Urinary bladder (tissue), 4 donors: ENCODE measurements at places on chromosomes 5 and 9.

DNA sequence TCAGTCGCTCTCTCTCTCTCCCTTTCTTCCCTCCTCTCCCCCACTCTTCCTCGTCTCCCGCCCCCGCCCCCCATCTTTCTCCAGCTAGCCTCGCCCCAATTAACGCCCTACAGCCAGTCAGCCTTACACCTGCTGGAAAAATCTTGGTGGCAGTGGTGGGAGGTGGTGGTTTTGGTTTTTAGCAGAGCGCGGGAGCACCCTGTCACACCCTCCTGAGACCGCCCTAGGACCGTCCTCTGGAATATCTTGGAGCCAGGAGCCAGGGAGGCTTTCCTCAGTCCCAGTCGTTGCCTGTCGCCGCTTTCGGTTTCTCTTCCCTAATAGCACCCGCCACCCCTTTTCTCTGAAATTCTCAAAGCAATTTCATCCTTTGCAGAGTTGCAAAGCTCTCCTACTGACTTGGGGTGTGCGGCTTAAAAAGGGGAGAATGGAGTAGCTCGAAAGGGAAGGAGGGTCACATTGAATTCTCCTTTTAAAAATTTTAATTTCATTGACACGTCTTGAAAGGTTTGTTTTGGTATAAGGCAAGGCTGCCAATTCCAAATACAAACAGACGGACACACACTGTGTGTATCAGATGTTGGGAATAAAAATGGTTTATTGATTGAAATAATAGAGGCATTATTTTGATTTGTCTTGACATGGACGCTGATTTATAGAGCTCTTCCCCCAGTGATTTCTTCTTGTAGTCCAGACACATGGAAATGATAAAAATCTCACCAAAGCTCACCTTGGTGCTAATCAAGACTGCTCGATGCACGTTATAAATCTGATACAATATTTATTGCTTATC, 301.3 kb downstream of the PARP8 start:
- DNase-seq = peak; percentile 55

DNA sequence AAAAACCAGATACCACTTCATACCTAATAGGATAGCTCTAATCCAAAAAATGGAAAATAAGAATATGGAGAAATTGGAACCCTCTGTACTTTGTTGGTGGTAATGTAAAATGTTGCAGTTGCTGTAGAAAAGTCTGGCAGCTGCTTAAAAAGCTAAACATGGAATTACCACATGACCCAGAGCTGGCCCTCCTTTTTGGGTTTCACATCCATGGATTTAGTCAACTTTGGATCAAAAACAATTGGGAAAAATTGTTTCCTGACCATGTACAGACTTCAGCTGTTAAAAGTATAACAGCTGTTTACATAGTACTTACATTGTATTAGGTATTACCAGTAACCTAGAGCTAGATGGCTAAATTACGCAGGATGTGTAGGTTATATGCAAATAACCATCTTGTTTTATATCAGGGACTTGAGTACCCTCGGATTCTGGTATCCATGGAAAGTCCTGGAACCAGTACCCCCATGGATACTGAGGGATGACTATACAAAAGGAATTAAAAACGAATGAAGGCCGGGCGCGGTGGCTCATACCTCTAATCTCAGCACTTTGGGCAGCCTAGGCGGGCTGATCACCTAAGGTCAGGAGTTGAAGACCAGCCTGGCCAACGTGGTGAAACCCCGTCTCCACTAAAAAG, 15.8 kb downstream of the DNAJA1 start:
- no peak for DNase-seq

GRCh38 chr5:125834438-125835115, 588.6 kb upstream of the GRAMD2B start:
- DNase-seq = no peak

DNA sequence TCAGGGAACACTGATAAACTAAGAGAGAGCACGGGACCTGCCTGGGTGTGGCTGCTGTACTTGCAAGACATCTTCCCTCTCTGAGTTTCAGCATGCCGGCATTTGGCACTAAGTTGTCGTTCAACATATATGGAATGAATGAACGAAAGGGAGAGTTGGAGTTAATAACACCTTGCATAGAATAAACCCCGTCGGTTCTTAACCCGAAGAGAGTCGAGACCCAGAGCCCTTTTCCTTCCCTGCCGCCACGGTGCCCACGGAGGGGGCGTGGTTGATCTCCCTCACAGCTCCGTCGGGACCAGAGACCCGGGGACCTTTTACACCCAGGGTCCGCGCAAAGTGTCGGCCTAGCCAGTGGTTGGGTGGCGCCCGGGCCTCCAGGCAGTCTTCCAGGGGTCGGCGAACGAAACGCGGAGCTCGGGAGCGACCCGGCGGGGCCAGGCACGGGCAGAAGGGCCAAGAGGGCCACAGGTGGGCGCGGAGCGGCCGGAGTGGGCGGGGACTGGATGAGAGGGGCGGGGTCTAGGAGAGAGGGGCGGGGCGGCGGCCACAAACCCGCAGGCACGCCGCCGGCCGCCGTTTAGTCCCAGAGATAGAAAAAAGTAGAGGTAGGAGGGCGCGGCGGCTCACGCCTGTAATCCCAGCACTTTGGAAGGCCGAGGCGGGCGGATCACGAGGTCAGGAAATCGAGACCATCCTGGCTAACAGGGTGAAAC, 735 bp upstream of the RPL26L1 start:
- DNase-seq = no peak

DNA sequence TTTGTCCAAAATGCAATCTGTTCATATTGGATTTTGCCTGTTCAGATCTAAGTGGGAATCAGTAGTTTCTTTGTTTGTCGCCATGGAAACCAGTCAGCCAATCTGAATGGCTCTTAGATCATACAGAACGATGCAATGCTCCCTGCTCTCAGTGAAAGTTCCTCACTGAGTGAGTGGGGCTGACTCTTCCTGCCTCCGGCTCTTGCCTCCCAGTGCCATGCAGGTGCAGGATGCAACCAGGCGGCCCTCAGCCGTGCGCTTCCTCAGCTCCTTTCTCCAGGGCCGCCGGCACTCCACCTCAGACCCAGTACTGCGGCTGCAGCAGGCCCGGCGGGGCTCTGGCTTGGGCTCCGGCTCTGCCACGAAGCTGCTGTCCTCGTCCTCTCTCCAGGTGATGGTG, at the start of gene PTPDC1:
TSS of gene PTPDC1 (plus strand) at position 151 of the 400 bp plus-strand sequence. CDS start at position 218, 67 bp downstream.
- DNase-seq = no peak

- DNase-seq = no peak
Measured at GRCh38 chr9:36144309-36145232, 8.0 kb downstream of the GLIPR2 start.

GRCh38 chr5:111792471-111793058, 35.6 kb upstream of the NREP start:
- no peak for DNase-seq

DNA sequence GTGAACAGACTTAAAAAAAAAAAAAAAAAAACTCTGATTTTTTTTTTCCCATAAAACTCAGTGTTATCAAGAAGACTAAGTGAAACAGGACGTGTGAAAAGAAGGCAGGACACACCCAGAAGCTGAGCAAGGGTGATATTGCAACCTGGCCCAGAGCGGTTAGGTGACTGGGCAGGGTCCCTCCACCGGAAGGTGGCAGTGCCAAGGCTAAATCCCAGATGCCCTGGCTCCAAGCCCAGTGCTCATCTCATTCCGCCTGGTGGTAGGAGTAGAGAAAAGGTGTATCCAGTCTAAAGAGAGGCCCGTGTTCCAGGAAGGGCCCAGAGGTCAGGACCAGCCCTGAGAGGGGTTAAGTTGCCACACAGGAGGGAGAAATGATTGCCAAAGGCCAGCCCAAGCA, 51.5 kb upstream of the SAP30L start:
- DNase-seq = no peak

GRCh38 chr5:172497591-172498255, 43.4 kb upstream of the SH3PXD2B start:
- DNase-seq = no peak

- DNase-seq = no peak
Measured at GRCh38 chr9:16308645-16309044, 561.8 kb downstream of the BNC2 start.

DNA sequence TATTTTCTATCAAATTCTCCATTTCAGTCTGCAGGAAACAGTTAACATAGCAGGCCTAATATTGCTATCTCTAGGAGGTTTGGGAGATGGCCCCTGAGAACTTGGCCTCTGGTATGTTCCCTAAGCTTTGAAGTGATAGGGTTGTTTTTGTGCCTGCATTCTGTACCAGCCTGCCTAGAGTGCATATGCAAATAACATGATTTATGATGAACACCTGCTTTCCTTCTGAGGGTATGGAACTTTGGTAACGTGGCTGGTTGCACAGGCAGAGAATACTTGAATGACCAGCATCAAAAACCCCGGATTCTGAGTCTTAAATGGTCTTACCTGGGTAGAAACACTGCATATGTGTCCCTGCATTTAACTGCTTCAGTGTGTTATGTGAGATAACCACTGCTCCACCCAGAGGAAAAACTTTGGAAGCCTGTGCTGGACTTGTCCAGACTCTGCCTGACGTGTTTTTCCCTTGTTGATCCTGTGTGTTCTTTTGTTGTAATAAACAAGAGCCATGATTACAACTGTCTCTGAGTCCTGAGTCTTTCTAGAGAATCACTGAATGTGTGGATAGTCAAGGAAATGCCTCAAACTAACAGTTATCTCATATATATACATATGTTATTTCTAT, 111.3 kb upstream of the ABCA1 start:
- DNase-seq = no peak

DNA sequence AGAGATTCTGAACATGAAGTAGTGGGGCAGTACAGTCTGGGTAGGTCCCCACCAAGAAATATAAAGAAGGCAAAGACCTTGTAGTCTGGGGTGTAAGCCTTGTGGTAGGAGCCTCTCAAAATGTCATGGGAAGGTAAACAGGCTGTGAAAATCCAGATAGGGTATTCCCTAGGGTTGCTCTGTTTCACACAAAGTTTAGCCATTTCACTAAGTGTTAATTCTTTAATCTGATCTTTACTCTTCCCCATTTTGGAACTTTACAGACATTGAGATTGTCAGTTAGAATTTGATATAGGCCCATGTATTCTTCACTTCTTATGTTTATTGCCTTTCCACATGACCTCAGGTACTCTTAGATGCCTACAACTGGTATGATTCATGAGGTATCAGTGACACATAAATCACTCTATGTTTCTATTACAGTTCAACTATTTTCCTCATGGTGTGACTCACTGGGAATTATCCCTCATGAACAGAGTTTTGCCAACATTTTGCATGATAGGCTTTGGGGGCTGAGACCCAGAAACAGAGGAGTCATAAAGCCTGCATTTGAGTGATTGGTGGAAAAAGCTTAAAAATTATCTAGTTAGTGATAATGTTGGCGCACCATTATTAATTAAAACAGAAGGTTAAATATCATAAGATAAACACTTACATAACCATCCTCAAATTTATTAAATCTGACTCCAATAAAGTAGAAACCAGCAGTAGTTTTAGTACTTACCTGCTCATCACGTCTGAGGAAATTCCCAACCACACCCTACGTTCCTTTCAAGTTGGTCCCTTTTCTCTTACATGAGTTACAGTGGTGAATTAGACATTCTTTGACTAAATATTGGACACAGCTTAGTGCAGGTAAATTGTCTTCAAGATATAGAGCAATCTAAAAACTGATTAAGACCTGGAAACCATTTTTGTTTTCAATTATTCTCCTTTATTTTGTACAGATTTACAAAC, 399.8 kb upstream of the MEF2C start:
- no peak for DNase-seq

DNA sequence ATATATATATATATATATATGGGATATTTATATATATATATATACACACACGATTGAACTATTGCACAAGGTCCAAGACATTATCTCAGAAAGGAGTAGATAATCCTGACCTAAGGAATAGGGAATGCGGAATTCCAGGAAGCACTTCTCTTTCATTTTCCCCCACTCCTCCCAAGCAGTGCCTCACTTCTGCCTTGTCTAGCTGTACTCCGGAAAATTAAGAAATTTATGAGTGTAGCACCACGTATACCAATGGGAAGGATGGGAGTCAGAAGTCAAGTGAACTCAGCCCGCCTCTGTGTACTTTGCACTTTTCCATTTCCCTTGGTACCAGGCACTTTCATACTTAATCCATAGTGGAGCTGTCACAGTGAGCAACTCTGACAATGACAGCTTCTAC, 10.9 kb downstream of the SLC36A1 start:
- DNase-seq = no peak

- DNase-seq = no peak
Measured at GRCh38 chr5:93580927-93581445, at the start of gene NR2F1-AS1. Gene NR2F1-AS1, minus strand, starts transcription at chr5:93581219.

GRCh38 chr5:32932241-32932935, 221.3 kb downstream of the NPR3 start:
- DNase-seq = no peak

- DNase-seq = no peak
Measured at GRCh38 chr5:133109655-133110483, 58.1 kb downstream of the HSPA4 start.

DNA sequence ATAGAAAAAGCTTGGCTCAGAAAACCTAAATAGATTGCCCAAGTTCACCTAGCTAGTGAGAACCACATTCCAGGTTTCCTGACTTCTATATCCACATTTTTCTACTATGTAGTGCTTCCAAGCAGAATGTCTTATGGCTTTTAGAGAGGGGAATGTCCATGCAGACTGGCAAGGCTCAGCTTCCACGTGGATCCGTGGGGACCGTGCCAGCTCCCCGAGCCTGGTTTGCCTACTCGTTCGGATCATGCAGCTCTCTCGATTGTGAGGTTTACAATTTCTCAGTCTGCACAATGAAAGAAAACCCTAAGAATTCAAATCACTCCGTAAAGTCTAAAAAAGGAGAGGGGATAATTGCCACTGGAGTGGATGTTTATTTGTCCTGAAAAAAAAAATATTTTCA, 256.5 kb upstream of the NR4A3 start:
- no peak for DNase-seq

DNA sequence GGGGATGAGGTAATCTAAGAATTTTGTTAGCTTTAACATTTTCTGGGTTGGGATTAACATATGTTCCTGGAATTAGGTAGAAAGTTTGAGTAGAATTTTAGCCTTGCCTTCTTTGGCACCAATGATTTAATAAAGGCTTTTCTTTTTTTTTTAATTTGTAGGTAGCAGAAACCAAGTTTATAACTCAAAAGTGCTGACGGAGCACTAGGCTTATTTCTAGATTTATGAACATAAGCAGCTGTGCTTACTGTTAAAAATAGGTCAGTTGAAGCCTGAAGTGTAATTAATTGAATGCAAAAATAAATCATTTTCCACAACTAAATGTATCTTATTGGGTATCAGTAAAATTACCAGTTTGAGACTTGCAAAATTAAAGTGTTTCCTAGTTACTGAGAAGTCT, 62.4 kb downstream of the TAF11L14 start:
- DNase-seq = no peak

- DNase-seq = no peak
Measured at GRCh38 chr9:123168586-123168985, 99.8 kb downstream of the STRBP start.

DNA sequence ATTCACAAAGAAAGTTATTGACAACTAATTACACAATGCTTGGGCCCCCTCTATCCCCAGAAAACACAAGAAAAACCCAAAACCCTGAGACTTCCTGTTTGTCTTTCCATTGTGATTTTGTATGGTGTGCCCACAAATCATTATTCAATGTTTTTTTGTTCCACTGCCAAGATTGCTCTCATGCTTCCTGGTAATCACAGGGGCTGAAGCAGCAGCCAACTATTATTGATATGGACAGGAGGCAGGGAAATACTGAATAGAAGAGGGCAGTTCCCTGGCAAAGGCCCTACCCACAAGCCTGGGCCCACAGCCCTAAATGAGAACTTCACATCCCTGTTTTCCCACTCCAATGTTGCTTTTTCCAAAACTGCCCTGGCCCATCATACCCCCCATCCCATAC, 21.5 kb upstream of the RFK start:
- no peak for DNase-seq
